ENCODE measurements at places on chromosomes 16 and 17.

GRCh38 chr17:48873209-48873608, 19.4 kb upstream of the ATP5MC1 start:
- no peak for DNase-seq

- DNase-seq = no peak
Measured at GRCh38 chr16:46586011-46586577, 35.1 kb downstream of the SHCBP1 start.

- no peak for DNase-seq
Measured at GRCh38 chr16:17384471-17384870, 86.3 kb downstream of the XYLT1 start.

GRCh38 chr16:86338403-86339115, 171.8 kb upstream of the FOXF1 start:
- DNase-seq = no peak

GRCh38 chr16:24853830-24854229, 8.1 kb downstream of the SLC5A11 start:
- no peak for DNase-seq

DNA sequence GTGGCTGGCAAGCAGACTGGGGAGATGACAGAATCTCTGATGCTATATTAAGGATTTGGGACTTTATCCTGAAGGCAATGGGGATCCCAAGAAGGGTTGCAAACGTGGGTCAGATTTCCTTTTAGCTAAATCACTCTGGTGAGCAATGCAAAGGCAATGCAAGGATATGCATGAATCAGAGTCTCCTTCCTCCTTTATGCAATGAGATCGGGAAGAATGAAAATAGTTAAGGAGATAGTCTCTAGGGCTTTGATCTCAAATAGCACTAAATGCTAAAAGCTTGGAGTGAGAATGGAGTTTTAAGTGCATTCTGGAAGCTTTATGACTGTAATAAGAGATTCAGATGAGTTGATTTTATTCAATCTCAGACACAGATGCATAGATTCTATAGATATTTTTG, 27.2 kb upstream of the SHISA9 start:
- DNase-seq = no peak

DNA sequence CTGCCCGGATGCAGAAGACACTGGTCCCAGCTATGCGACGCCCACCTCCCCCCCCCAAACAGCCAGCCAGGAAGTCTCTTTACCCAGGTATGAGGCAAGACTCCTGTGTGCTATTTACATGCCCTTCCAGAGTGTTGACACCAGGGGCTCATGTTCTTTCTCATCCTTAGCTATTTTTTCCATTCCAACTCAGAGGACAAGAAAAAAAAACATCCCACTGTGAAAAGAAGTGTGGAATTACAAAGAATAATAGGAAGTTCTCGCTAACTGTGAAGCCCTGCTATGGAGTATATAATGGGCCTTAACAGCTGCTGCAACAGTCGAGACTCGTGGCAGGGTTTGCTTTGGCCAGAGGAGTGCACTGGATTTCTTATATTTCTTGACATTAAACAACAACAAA, 584.9 kb downstream of the CDH13 start:
- DNase-seq = no peak
